Stimulated activated memory B cell treated with anti-CD40 and anti-IgM and Interleukin-4, amounts not matched to agents 10 μg/mL and 1 μg/mL and 100 μg/mL, for 72 hours (primary cell): ENCODE measurements at places on chromosomes 16 and 17.

- ATAC-seq: no peak
- peaks cover 39% of the 10 kb centered on the region for H3K36me3 ChIP-seq
- H3K27me3 ChIP-seq: no peaks in the 10 kb centered on the region
- H3K27ac ChIP-seq: no peak overlapping the region
- H3K4me1 ChIP-seq: peaks cover 4% of the 10 kb centered on the region
- no peak overlapping the region for H3K4me3 ChIP-seq
Observed at GRCh38 chr16:884232-884631, 83.7 kb upstream of the GNG13 start.

DNA sequence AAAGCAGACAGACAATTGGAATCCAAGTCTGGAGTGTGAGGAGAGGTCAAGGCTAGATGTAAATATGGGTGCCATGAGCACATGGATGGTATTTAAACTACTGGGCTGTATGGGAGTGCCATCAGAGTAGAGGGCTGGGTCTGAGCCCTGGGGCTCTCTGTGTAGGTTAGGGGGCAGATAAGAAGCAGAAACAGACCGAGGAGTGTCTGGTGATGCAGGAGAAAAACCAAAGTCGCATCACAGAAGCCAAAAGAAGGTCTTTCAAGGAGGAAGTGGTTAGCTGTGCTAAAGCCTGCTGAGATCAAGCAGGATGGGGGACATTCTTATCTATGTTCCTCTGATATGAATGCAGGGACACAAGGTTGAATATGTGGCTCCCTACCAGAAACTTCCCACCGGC lies 1.9 kb downstream of the TSEN54 start:
- no peaks in the 10 kb centered on the region for H3K27me3 ChIP-seq
- H3K4me3 ChIP-seq: peak overlapping the region; percentile 82
- peaks cover 6% of the 10 kb centered on the region for H3K36me3 ChIP-seq
- peak overlapping the region; percentile 41 for H3K27ac ChIP-seq
- H3K4me1 ChIP-seq: peaks cover 22% of the 10 kb centered on the region

- H3K27me3 ChIP-seq: no peaks in the 10 kb centered on the region
- no peaks in the 10 kb centered on the region for H3K4me1 ChIP-seq
- no peaks in the 10 kb centered on the region for H3K36me3 ChIP-seq
- H3K4me3 ChIP-seq: no peak overlapping the region
- no peak overlapping the region for H3K27ac ChIP-seq
Observed at GRCh38 chr17:71287071-71287823, 833.6 kb upstream of the SOX9 start.

- H3K4me1 ChIP-seq: no peaks in the 10 kb centered on the region
- no peaks in the 10 kb centered on the region for H3K36me3 ChIP-seq
Observed at GRCh38 chr17:71111460-71111859, 942.1 kb downstream of the KCNJ2 start.

- H3K36me3 ChIP-seq: no peaks in the 10 kb centered on the region
- H3K27ac ChIP-seq: no peak overlapping the region
- H3K4me1 ChIP-seq: no peaks in the 10 kb centered on the region
- no peak overlapping the region for H3K4me3 ChIP-seq
- H3K27me3 ChIP-seq: peaks cover 68% of the 10 kb centered on the region
Observed at GRCh38 chr16:86074651-86075487, 175.9 kb downstream of the IRF8 start.

- peak overlapping the region; percentile 96 for H3K27ac ChIP-seq
- H3K4me1 ChIP-seq: peaks cover 100% of the 10 kb centered on the region
- no peak for ATAC-seq
- no peaks in the 10 kb centered on the region for H3K27me3 ChIP-seq
- peaks cover 35% of the 10 kb centered on the region for H3K36me3 ChIP-seq
- peak overlapping the region; percentile 75 for H3K4me3 ChIP-seq
Observed at GRCh38 chr16:50281391-50282009, 15.1 kb downstream of the ADCY7 start.

DNA sequence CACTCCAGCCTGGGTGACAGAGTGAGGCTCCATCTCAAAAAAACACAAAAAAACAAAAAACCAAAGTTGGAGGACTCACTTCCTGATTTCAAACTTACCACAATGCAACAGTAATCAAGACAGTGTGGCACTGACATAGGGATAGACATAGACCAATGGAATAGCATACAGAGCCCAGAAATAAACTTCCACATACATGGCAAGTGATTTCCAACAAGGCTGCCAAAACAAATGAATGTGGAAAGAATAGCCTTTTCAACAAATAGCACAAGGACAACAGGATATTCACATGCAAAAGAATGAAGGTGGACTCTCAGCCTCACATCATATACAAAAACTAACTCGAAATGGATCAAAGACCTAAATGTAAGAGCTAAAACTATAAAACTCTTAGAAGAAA lies 36.8 kb upstream of the RASD1 start:
- ATAC-seq: no peak
- H3K4me1 ChIP-seq: no peaks in the 10 kb centered on the region
- H3K27me3 ChIP-seq: no peaks in the 10 kb centered on the region
- H3K36me3 ChIP-seq: no peaks in the 10 kb centered on the region

GRCh38 chr16:6111390-6111789 lies 1013.8 kb upstream of the EEF2KMT start:
- H3K4me1 ChIP-seq: no peaks in the 10 kb centered on the region
- no peaks in the 10 kb centered on the region for H3K36me3 ChIP-seq
- no peak overlapping the region for H3K4me3 ChIP-seq
- no peak for ATAC-seq
- no peak overlapping the region for H3K27ac ChIP-seq

GRCh38 chr16:85005285-85006069 lies 5.9 kb downstream of the ZDHHC7 start:
- peaks cover 75% of the 10 kb centered on the region for H3K4me1 ChIP-seq
- H3K36me3 ChIP-seq: peaks cover 20% of the 10 kb centered on the region
- H3K27me3 ChIP-seq: no peaks in the 10 kb centered on the region
- no peak overlapping the region for H3K27ac ChIP-seq
- no peak for ATAC-seq

DNA sequence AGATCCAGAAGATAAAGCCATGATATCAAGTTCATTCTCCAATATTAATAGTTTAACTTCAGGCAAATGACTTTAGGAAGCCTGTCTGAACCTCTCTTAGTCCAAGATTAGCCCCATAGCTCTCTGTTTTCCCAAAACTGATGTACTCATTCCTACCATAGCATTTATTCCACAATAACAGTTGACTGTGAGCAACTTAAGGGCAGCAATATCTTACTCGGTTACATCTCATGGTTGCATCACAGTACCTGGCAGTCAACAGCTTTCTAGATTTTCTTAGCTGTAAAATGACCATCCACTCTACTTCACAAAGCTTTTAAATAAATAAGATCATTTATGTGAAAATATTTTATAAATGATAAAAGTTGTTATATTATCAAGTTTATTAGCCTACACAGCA lies 58.2 kb upstream of the STAC2 start:
- ATAC-seq: no peak
- no peak overlapping the region for H3K27ac ChIP-seq
- no peaks in the 10 kb centered on the region for H3K27me3 ChIP-seq
- no peak overlapping the region for H3K4me3 ChIP-seq
- H3K4me1 ChIP-seq: no peaks in the 10 kb centered on the region

DNA sequence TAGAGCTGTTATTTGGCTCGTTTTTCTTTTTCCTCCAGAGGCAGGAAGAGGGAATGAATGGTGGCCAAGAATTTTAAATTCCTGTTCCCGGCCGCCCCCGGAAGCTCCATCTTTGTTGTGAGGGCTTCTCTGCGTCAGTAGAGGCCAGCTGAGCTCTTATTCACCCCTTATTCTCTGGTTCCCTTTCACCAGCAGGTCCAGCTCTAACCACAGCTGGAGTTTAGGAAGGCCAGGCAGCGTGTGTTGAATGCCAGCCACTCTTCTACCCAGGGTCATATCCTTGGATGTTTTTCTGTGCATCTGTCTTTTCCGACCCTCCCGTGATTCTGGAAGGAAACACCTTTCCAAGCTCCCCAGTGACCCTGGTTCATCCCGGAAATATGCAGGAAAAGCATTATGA lies 570.5 kb downstream of the WWOX start:
- H3K4me1 ChIP-seq: no peaks in the 10 kb centered on the region
- H3K4me3 ChIP-seq: no peak overlapping the region
- H3K27me3 ChIP-seq: no peaks in the 10 kb centered on the region
- H3K27ac ChIP-seq: no peak overlapping the region
- ATAC-seq: no peak
- H3K36me3 ChIP-seq: no peaks in the 10 kb centered on the region

GRCh38 chr17:50170662-50171370 lies 5.0 kb downstream of the SGCA start:
- H3K27ac ChIP-seq: peak overlapping the region; percentile 16
- peak; percentile 68 for ATAC-seq
- no peaks in the 10 kb centered on the region for H3K27me3 ChIP-seq
- no peaks in the 10 kb centered on the region for H3K36me3 ChIP-seq

GRCh38 chr17:74799097-74799496 lies 23.0 kb upstream of the NAT9 start:
- peaks cover 75% of the 10 kb centered on the region for H3K36me3 ChIP-seq
- H3K27me3 ChIP-seq: no peaks in the 10 kb centered on the region
- H3K4me3 ChIP-seq: no peak overlapping the region

- H3K4me1 ChIP-seq: no peaks in the 10 kb centered on the region
- no peak overlapping the region for H3K4me3 ChIP-seq
- H3K27me3 ChIP-seq: peaks cover 10% of the 10 kb centered on the region
- no peaks in the 10 kb centered on the region for H3K36me3 ChIP-seq
- no peak for ATAC-seq
Observed at GRCh38 chr16:15836965-15837611, 19.7 kb downstream of the MYH11 start.

- H3K4me3 ChIP-seq: no peak overlapping the region
- H3K4me1 ChIP-seq: no peaks in the 10 kb centered on the region
- no peak for ATAC-seq
- no peaks in the 10 kb centered on the region for H3K36me3 ChIP-seq
- H3K27me3 ChIP-seq: peaks cover 25% of the 10 kb centered on the region
Observed at GRCh38 chr17:34725008-34725407, 145.6 kb downstream of the TMEM132E start.

GRCh38 chr16:82169861-82170845 lies at the start of gene MPHOSPH6:
Gene MPHOSPH6, minus strand, starts transcription at chr16:82170224. Its CDS starts 49 bp downstream, at chr16:82170175.
- H3K27ac ChIP-seq: peak within 1 kb of the TSS; percentile 91
- H3K4me3 ChIP-seq: peak within 1 kb of the TSS; percentile 91
- H3K4me1 ChIP-seq: peaks cover 22% of the 10 kb centered on the region
- H3K27me3 ChIP-seq: peaks cover 19% of the 10 kb centered on the region
- H3K36me3 ChIP-seq: peaks cover 30% of the 10 kb centered on the region

DNA sequence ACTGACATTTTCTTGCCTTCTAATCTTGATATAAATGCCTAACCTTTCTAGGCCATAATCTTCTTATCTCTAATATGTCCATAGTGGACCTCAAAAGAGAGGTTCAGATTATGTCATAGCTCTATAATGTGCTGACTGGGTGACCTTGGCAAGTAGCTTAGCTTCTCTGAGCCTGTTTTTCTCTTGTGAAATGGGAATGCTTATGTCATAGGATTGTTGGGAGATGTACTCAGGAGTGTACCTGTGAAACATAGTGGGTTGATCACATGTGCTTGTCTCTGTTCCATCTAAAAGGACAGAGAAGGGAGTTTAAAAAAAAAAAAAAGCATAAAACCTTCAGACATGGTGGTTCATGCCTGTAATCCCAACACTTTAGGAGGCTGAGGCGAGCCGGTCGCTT lies 2.4 kb downstream of the MED9 start:
- no peak overlapping the region for H3K4me3 ChIP-seq
- H3K36me3 ChIP-seq: peaks cover 6% of the 10 kb centered on the region
- ATAC-seq: no peak
- H3K27ac ChIP-seq: no peak overlapping the region

GRCh38 chr17:39486242-39486641 lies 25.0 kb downstream of the CDK12 start:
- H3K36me3 ChIP-seq: peaks cover 17% of the 10 kb centered on the region
- no peak for ATAC-seq
- H3K4me1 ChIP-seq: peaks cover 5% of the 10 kb centered on the region
- H3K27me3 ChIP-seq: no peaks in the 10 kb centered on the region

DNA sequence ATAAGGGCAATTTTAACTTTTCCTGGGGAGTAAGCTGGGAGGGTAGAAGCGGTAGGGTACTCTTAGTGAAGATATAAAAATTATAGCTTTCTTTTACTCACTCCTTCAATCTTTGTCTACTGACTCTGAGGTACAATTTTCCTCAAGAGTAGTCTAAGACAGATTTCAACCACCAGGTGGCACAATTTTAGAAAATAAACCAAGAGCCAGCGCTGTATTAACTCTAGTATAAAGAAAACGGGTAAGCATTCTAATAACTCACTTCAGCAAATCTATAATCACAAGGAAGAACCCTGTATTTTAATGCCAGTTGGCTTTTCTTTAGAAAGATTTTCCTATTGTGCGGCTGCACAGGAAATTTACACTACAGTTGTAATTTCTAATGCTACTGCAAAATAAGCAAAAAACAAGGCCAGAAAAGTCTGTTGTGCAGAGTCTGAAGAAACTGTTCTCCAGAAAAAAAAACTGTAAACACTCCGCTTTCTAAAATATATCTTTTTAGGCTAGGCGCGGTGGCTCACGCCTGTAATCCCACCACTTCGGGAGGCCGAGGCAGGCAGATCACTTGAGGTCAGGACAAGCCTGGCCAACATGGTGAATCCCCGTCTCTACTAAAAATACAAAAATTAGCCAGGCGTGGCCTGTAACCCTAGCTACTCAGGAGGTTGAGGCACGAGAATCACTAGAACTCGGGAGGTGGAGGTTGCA lies 1.9 kb downstream of the CMC2 start:
- no peak for ATAC-seq
- peak overlapping the region; percentile 99 for H3K4me3 ChIP-seq

DNA sequence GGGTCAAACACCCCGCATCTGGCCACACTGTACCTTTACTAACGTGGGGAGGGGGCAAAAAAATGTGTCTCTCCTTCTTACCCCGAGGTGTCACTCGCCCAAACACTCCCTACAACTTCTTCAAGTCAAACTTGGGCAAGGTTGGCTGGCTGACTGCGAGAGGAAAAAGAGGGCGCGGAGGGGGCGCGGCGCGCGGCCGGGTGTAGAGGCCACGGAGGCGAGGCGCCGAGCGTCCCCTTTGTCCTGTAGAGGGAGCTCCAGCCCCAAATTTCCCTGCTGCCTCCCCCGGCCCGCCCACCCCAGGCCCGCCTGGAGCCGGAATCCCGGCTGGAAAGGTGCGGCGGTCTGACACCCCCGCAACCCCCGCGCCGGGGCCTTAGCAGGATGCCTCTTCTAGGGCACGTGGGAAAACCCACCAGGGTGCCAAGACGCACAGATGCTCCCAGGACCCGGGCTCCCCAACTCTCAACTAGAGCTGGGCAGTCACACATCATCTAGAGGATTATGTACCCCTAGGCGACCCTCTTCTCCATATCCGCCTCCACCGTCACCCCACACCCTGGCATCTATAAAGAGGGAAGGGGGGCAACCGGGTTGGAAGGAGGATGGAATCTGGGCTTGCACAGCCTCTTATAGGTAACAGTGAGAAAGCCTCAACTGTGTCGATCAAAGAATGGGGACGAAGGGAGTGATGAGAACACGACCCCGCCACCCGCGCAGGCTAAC lies 4.2 kb downstream of the IRX3 start:
- H3K27ac ChIP-seq: no peak overlapping the region
- H3K4me1 ChIP-seq: peaks cover 22% of the 10 kb centered on the region
- no peak overlapping the region for H3K4me3 ChIP-seq
- ATAC-seq: no peak
- no peaks in the 10 kb centered on the region for H3K36me3 ChIP-seq
